ENCODE measurements at places on chromosomes 2 and 18.

GRCh38 chr2:232386490-232386739, 7.9 kb downstream of the ALPP start:
- no peak for DNase-seq

DNA sequence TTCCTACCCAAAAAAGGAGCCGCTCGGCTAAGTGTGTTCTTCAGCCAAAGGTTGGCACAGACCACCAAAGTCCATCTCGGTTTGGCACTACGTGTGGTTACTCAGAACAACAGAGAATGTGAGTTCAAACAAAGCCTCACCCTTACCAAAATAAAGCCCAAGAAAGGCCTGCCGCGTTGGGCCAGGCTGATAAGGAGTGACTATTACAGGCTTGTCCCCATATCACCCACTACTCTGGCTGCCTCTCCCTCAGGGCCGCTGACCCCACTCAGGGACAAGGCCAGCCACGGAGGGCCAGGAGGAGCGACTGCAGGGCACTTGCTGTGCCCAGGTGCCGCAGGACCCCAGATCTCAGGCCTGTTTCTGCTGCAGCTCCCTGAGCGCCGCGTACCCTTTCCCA, 13.8 kb downstream of the HS1BP3 start:
- no peak for DNase-seq

GRCh38 chr2:164054651-164055050, 318.8 kb upstream of the FIGN start:
- no peak for DNase-seq

GRCh38 chr18:74493689-74494088, 2.5 kb upstream of the CNDP2 start:
- DNase-seq, result no peak

- peak; percentile 49 for DNase-seq
Observed at GRCh38 chr2:43225093-43225787, 1.2 kb downstream of the ZFP36L2 start.

DNA sequence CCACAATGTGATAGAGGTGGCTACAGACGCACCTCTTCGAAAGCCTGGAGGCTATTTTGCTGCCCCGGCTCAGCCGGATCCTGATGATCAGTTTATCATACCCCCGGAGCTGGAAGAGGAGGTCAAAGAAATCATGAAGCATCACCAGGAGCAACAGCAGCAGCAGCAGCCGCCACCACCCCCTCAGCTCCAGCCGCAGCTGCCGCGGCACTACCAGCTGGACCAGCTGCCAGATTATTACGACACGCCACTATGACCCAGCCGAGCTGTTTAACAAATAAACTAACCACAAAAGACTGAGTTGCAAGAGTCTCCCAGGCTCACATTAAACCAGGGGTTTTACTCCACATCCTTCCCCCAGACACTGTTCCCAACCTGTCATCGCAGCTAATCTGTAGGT, 263.8 kb downstream of the PHLPP1 start:
- no peak for DNase-seq

- DNase-seq, result no peak
Observed at GRCh38 chr2:120599072-120599471, 136.6 kb upstream of the GLI2 start.

DNA sequence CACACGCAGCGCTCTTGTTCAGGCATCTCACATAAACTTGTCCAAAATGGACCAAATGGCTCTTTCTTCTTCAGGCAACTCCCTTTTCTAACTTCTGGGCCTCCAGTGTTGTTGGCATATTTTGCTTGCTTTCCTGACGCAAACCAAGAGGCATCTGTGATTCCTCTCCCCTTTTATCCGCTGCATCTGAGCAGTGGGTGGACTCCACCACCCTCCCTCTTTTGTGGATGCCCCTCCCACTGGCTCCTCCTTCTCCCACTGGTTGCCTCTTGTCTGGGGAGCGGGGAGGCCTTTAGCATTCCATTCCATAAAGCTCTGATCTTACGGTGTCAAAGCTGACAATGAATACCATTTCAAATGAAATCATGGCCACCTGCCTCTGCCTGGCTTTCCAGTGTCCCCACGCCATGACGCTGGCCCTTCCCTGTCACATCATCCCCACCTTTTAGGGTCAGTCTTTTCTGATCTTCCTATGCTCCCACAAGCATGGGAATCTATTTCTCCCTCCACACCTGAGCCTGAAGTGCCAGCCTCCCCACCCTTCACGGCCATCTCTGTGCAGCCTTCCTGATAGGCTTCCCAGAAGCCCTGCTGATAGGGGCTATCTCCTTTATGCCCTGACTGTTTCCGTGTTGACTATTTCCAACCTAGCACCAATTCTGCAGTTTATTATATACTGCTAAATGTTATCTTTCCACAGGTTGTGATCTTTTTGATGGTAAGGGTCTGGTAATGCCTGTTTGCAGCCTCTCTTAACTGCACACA, 51.5 kb downstream of the RPL37A start:
- no peak for DNase-seq

- DNase-seq, result no peak
Observed at GRCh38 chr18:25786758-25787157, 303.7 kb downstream of the SS18 start.

GRCh38 chr2:230619491-230619890, 93.2 kb upstream of the CAB39 start:
- DNase-seq, result no peak

DNA sequence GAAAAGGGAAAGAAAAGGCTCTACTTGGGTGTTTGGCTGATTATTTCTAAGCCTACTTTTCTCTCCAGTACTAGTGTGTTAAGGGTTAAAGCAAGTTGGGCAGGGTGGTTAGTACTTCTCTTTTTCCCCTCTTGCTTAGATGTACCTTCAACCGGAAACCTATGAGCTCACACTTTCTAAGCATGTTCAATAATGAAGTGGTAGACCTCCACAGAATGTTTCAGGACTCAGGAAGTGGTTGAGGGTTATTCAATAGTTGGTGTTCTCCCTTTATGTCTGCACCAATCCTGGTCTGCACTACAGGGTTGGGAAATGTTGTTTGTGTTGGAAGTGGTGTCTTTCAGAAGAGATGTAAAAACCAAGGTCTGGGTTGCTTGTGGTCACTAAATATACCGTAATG, 137.1 kb downstream of the ZEB2 start:
- no peak for DNase-seq

- no peak for DNase-seq
Observed at GRCh38 chr2:143410082-143410897, 281.1 kb downstream of the ARHGAP15 start.

- DNase-seq, result no peak
Observed at GRCh38 chr18:78582898-78583738, 396.5 kb upstream of the SALL3 start.

DNA sequence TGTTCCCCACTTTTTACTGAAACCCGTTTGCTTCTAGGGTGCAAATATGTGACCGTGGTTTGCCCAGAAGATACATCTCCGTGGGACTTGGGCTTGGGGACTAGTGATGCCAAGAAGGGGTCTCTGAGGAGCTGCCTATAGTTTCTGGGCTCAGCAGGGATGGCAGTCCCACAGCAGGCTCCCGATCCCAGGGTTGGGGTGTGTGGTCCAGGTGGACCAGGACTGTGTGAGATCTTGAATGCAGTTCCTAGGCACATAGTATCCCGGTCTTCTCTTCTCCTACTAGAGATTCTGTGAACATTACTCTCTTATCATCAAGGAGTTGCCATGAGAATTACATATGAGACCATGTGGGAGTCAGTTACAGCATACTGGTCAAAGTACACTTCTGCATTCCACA, 435.8 kb upstream of the SPRED2 start:
- DNase-seq, result no peak

GRCh38 chr2:102296449-102296848, 14.9 kb upstream of the IL1RL1 start:
- no peak for DNase-seq

DNA sequence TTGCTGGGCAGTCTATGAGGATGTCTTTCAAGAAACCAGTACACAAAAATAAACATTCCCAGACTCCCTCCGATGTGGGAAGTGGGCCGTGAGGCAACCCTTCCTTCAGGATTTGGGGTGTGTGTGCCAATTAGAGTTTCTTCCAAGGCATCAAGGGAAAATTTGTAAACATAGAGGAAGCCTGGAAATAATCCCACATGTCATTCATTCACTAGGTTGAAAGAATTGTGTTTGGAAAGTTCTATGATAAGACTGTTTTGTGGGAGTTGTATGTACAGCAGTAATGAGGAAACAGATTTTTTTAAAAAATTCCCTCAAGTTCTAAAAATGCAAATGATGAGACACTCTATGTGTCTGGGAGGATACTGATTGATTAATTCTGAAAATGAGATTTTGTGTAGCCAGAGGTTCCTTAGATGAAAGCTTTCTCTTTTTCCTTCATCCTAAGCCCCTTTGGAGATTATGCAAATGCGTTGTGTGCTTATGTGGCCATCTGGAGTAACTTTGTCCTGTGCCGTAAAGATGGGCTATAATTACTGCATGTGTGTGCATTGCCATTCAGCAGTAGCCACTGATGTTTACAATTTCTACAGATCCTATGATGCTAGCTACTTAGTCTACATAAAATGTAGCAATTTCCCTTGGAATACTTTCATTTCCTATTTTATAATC, 107.8 kb upstream of the TPO start:
- no peak for DNase-seq

- no peak for DNase-seq
Observed at GRCh38 chr2:43157506-43158246, 68.7 kb downstream of the ZFP36L2 start.

- peak; percentile 3 for DNase-seq
Observed at GRCh38 chr2:234136461-234136860, 86.0 kb downstream of the SPP2 start.

DNA sequence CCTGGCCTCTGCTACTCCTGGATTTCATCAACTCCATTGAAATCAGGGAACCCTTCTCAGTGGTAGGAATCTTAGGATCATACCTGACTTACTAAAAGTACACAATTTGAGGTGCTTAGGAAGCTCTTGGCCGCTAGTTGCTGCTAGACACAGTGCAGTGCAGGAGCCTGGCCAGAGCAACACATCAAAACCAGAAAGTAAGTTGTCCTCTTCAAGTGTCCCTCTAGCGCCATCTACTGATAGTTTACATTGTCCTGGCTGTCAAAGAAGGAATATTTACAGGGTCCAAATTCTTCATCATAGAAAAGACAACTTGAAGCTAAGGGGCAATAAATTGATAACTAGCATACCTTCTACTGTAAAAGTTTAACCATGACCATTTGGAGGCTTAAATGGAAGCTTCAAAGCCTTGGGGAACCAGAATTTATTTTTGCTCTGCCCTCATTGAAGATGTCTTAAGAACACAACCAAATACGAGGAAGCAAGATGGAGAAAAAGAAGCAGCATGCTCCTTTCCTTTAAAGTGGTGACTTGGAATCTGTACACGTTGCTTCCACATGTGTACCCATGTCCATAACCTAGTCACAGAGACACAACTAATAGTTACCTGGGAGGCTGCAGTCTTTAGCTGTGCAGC, 889.1 kb upstream of the GCFC2 start:
- no peak for DNase-seq

DNA sequence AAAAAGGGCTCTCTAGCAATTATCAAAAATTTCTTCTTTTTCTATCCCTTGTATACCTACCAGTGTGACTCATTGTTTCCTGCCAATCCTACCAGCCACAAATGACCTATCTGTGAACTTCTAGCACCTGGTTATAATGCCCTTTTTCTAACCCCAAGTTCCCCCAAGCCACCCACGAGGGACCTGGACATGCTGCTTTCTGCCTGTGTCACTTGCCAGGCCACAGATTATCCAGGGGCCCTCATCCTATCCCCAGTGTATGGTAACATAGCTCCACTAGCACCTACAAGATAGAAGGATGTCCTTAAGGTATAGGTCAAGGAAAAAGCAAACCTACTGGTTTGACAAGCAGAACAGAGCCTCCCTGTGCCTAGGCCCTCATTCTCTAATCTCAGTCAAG, 26.8 kb downstream of the AAK1 start:
- peak; percentile 30 for DNase-seq

DNA sequence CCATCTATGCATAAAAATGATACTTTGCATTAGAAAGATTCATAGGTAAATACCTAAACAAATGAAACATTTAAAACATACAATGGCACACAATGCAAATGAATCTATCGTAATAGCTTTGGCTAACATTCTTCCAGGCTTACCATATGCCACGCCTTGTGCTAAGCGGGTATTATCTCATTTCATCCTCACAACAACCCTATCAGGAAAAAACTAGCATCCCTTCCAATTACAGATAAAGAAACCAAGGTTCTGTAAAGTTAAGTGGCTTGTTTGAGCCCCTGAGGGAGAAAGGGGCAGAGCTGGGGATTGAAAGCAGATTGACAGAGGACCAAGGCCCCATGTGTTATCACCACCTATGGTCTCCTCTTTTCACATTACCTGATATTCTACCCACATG, 145.4 kb upstream of the ETAA1 start:
- DNase-seq, result no peak

DNA sequence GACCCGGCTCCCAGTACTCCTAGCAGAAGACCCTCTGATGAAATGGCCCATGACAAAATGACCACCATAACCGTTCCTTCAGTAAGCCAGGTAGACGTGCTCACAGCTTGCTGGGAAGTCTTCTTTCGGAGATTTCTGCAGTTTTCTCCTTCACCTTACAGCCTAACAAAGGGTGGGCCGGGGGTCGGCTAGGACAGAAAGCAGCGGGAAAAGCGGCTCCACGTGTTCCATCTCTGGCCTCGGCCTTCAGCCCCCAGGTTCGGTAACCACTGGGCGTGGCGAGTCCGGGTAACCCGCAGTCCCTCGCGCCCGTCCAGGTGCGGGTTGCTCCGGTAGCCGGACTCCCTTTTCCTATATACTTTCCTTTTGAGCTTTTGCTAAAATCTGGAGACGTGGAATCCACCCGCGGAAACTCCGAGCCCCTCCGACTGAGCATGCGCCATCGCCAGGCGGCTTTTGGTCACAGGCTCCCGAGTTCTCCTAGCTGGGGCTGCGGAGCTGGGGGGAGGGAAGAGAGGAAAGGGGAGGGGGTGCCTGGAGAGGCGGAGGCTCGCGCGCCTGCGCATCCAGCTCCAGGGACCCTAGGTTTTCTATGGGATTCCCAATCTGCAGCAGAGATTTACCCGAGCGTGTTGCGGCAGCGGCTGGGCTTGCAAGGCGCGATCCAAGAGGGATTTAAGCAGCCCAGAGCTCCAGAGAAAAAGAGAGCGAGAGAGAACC, at the start of gene VSNL1:
Gene VSNL1, plus strand, starts transcription at position 604 of the 720 bp plus-strand sequence. CDS start 51,379 bp downstream, outside the sequence.
- DNase-seq, result no peak

DNA sequence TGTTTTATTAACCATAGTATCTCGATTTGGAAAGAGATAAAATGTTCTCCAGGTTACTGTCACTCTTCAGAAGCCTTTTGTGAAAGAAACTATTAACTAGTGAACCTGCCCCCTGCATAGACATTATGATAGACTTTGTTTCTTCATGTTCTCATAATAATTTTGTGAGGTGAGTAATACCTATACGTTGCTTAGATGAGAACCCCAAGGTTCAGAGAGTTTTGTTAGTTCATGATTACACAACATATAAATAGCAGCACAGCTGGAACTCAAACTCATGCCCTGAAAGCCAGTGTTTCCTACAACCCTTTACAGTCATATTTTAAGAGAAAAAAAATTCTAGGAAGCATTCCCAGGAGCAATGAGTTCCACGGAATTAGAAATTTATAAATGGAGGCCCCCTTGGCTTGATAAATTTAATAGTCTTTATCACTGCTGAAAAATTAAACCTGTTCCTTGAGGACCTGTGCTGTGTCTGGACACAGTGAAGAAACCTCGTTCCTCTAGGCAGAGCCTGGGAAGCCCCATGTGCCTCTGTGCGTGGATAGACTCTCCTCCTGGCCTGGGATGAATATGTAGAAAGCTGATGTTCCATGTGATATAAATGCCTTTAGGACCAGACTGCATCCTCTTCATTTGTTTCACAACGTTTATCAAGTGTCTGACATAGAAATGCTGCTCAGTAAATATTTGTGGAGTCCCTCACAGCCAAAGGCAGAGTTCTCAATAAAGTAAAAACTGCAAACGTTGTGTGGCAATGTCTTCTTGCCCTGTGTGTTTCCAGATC, 1257.0 kb upstream of the GYPC start:
- DNase-seq, result no peak
